ENCODE measurements at places on chromosomes 5 and 9. TPM values are rescaled to one million over a fixed set of nuclear protein-coding genes. Genes with fewer than 3 reads are reported as not detected.

- no peak for DNase-seq
Observed at GRCh38 chr5:168372356-168372946, 81.0 kb downstream of the WWC1 start.

SV2C gene
- 0.03 TPM for polyA plus RNA-seq

C5orf46 gene
- polyA plus RNA-seq, result not detected

ARPC5L gene
- 53.5 TPM for polyA plus RNA-seq

ZNF300 gene
- polyA plus RNA-seq, result 1.6 TPM

GRCh38 chr9:98375138-98375726 lies 119.8 kb upstream of the TBC1D2 start:
- DNase-seq, result peak; percentile 20

DNA sequence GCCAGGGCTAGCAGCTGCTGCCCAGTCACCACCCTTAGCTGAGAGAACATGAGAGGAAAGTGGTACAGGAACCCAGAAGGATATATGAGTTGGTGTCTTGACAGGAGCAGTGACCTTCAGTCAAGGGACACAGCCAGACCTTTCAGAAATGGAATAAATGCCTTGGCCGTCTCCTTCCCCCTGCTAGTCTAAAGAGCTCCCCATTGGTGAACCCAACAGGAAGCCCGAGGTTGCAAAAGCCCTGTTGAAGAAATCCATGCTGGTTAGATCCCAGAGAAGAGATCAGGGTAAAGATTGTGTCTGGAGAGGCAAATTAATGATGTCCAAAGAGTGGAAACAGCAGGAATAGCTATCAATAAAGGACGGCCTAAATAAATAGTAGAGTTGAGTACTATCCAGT lies 244.5 kb downstream of the NR3C1 start:
- DNase-seq, result no peak

DNA sequence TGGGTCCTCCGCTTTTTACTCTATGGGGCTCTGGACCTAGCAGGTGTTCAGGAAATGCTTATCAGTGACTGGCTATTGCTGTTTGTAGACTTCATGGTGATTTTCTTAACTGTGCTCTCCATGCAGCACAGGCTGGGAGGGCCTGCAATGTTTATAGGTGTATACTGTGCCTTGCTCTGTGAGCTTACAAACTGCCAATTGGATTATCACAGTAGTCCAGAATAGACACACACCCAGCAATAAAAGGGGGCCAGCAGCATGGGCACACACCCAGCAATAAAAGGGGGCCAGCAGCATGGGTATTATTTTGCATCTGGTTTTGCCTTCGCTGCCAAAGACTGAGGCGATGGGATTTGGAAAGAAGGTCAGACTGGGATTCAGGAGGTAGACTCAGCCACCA lies 100.0 kb downstream of the CRB2 start:
- peak; percentile 80 for DNase-seq

DNA sequence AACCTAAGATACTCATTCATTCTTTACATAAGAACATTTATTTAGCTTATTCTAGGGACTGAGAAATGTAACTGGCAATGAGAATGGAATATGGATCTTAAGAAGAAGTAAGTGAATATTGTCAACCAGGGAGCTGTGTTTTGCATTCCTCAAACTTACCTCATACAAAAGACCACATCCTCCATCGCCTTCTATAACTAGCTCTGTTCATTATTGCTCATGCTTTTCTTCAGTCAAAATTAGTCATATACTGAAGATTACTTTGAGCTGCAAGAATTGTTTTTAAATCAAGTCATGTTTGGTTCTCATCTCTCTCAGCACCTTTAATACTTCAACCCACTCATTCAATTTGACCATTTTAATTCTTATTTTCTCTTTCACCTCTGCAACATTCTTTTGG lies 140.3 kb upstream of the RASA1 start:
- DNase-seq, result no peak

DNA sequence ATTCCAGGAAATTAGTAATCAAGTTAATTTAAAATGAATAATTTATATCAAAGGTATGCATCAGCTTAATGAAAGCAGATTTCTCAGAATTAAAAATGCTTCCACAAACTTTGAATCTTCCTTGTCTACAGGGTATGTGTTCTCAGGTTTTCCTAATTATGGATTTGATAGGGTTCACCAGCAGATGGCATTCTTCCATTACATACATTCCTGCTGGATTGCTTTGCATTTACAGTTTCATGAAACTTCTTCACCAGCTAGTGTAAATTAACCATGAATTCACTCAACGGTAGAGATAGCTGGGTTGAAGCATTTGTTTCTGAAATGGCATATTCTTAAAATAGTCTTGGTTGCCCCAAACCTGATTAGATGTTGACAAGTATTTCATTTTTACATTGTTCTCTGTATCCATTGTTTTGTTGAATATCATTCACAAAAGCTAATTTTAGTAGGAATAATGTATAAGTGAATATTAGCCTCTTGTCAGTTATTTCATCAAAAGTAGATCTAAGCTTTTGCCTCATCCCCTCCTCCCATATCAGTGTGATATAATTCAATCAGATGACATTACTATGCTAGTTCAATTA lies 68.7 kb upstream of the WDR41 start:
- peak; percentile 30 for DNase-seq

DNA sequence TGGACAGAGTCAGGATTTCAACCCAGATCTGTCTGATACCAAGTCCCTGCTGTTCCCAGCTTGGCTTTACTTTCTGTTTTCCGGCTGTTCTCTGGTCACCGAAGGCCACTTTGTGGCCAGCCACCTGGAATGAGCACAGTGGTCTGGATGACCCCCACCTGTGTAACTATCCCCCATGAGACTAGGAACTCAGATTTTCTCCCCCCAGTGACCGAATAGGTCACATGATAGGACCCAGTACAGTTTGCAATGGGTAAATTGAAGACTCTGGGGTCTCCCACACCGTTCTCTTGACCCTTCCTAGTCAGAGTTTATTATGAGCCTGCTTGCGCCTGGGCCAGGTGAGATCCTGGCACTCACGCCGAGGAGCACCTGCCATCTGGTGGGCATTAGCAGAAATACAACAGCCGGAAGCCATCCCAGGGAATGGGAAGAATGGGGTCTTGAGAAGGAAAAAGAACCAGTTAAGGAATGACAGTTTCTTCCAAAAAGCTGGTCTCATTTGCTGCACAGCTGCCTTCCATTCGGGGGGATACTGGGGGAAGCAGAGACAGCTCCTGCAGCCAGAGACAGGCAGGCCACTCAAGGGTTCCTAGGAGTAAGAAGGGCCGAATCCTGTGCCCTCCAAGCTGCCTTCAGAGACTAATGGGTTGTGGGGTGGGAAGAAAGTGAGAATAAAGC lies 7.1 kb downstream of the PHYHD1 start:
- DNase-seq, result peak; percentile 54

- no peak for DNase-seq
Observed at GRCh38 chr9:36438536-36439236, 38.6 kb upstream of the RNF38 start.

UBE2B gene
- 92.1 TPM for polyA plus RNA-seq
